ENCODE measurements at places on chromosomes 6 and 20.

DNA sequence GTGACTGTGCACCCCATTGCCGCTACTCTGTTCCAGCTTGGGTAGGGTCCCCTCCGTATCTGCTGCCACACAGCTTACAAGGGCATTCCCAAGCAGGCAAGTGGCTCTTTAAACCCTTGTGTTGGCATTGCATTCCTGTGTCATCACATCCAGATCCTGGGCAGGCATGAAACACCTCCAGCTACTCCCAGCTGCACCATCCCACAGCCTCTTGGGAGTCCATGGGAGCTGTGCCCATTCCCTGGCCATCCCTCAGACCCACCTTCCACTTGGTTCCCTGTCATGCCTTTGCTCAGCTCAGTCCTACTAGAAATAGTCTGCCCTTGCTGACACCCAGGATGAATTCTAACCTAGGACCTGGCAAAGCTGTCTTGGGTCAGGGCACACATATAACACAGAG lies 87.7 kb downstream of the PSMG4 start:
- DNase-seq: no peak

DNA sequence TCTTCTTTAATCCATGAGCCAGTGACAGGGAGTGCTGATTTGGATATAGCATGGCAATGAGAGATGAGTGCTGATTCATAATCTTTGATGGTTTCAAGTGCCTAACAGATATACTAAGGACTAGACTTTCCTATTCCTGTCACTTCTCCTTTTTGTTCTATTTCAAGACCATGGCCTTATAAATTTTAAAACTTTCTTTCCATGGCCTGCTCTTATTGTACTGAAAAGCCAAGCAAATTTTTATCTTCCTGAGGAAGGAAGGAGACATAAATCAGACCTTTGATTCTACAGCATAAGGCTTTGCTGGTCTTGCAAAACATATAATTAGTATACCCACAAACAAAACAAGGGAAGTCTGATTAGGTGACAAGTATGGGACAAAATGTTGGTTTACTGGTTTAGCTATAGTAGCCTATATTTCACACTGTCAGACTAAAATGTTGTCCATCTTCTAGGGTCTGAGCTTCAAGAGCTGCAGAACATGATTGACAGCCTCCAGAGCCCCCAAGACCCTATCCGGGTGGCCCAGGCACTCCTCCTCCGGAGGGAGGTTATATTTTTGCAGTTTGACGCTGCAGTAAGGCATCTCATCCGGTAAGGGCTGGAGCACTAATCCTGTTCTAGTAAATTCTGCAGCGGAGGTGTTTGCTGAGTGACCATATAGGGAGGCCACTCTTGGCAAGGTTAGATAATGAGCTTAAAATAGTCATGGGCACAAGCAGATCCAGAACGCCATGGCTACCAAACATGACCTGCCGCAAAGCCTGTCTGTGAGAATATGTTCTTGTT lies 82.3 kb downstream of the CD164 start:
- no peak for DNase-seq

DNA sequence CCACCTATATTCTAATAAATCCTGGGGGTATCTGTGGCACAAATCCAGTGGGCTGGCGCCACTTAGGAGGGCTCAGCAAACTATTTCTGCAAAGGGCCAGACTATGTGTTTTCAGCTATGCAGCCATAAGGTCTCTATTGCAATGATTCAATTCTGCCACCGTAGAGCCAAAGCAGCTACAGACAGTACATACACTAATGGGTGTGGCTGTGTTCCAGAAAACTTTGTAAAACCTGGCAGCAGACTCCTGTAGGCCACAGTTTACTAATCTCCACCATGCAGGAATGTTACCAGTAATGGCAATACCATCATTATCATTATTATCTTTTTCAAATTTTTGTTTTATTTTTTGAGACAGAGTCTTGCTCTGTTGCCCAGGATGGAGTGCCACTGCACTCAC lies 65.7 kb downstream of the SULF2 start:
- DNase-seq: no peak

GRCh38 chr6:161379834-161380582 lies 106.1 kb upstream of the AGPAT4 start:
- no peak for DNase-seq

DNA sequence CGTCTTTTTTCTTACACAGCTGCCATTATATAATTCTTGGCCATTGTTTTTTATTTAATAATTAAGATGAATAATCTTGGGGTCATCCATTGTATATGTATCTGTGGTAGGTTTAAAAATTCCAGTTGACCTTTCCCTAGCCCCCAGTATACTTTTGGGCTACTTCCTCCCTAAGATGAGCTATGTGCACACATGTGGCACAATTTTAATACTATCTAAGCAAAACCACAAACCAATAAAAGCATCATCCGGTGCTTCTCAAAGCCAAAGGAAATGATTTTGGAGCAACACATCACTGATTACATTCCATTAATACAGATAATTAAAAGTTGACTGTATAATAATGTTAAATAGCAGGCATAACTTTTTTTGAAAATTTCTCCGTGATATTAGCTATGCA lies 161.2 kb downstream of the ATXN1 start:
- no peak for DNase-seq

- no peak for DNase-seq
Measured at GRCh38 chr20:44039741-44040140, 125.1 kb downstream of the TOX2 start.

- no peak for DNase-seq
Measured at GRCh38 chr6:37483252-37483901, 16.3 kb downstream of the CCDC167 start.

GRCh38 chr6:12298017-12298978 lies 8.1 kb downstream of the EDN1 start:
- no peak for DNase-seq

DNA sequence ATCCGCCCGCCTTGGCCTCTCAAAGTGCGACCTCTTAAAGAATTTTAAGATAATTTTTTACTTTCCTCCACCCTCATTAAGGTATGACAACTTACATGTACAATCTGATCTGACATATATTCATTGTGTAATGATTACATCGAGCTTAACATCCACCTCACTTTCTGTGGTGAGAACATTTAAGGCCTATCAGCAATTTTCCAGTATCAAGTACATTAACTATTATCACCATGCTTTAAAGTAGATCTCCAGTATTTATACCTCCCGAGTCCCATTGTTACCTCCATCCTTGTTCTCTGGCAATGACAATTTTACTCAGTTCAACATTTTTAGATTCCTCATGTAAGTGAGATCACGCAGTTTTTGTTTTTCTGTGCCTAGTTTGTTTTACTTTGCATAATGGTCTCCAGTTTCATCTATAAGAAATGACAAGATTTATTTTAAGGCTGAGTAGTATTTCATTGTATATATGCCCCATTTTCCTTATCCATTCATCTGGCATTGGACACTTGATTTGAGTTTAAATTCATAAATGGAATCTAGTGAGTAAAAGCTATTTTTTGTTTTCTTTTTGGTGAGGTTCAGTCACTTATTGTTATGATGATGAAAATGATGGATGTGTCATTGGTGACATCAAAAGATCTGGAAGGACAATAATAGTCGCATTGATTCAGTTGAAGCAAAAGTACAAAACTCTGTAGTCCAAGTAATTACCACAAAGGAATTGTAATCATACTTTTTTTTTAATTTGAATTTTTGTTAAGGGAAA lies 87.0 kb downstream of the OR2B2 start:
- no peak for DNase-seq

- DNase-seq: no peak
Measured at GRCh38 chr6:87473419-87473903, 687 bp downstream of the SLC35A1 start.

- DNase-seq: no peak
Measured at GRCh38 chr6:132902901-132903300, 88.5 kb downstream of the RPS12 start.

DNA sequence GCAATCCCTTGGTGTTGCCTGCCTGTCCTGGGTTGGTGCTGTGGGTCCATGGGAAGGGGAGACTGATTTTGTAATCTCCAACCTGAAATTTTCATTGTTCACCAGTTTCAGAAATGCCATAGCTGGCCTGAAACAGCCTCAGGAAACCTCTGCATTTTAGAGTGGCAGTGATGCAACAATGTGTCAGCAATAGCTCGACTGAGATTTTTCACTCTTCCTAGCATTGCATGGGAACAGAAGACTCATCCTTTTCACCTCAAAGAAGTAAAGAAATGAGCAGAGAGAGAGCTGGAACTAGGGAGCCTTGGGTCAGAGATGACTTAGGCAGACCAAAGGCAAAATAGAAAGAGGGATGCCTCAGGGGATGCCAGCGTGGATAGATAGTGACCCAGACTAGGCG lies 23.7 kb upstream of the TMEM14A start:
- no peak for DNase-seq

DNA sequence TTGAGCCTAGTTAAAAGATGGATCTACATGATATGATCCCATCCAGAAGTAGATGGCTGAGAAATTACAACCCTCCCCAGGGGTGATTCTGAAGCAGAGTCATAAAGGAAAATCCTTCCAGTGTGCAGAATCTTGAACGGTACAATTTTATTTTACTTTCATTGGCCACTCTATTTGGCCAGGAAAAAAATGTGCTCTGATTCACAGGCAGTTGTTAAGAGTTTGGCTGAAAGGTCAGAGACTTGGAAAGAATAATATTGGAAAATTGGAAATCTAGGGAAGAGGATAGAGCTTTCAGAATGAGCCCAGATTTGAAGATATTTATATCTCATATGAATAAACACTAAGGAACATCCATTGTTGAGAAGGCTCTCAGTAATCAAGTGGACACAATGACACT lies 1299.3 kb upstream of the GJE1 start:
- DNase-seq: no peak

DNA sequence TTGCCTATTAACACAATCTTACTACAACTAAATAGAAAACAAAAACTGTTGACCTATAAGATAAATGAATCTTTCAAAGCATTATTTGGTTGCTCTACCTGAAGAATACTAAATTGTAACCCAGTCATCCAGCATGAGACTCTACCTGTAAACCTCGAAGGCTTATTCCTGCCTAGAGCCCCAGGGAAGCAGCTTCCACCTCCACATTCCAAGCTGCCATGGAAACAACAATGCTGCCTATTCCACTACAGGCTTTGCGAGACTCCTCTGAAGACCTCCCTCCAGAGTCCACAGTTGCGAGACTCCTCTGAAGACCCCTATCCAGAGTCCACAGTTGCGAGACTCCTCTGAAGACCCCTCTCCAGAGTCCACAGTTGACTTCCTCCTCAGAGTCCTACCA lies 15.7 kb downstream of the GMDS start:
- no peak for DNase-seq

DNA sequence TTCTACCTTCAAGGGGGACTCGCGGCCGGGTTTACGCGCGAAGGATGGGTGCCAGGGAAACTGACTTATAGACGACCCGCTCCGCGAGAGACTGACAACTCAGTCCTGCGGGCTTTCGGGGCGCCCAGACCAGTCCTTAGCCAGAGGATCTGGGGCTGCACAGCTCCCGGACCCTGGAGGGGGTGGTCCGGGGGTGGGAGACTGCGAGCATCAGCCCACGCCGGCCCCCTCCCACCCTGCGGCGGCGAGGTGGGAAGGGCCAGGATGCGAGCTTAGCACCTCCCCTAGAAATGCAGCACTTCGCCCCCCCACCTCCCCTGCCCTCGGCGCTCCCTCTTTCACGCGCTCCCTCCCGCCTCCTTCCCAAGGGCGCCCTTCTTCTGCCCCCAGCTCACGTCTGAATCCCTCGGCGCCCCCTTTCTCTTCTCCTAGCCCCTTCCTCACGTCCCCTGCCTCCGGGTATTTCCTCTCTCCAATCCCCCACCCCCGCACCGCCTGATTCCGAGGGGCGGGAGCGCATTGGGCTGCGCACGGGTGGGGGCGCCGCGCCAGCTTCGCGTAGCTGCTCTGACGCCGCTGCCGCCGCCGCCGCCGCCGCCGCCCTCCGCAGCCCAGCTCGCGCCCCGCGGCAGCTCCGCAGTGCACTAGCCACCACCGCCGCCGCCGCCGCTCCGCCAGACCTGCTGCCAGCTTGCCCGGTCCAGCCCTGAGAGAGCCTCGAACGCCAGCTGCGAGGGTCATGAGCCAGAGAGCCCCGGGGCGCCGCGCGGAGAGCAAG lies at the start of gene SLC32A1:
SLC32A1 (plus strand) TSS at position 639 of the 778 bp plus-strand sequence. CDS start 239 bp downstream, outside the sequence.
- DNase-seq: no peak

DNA sequence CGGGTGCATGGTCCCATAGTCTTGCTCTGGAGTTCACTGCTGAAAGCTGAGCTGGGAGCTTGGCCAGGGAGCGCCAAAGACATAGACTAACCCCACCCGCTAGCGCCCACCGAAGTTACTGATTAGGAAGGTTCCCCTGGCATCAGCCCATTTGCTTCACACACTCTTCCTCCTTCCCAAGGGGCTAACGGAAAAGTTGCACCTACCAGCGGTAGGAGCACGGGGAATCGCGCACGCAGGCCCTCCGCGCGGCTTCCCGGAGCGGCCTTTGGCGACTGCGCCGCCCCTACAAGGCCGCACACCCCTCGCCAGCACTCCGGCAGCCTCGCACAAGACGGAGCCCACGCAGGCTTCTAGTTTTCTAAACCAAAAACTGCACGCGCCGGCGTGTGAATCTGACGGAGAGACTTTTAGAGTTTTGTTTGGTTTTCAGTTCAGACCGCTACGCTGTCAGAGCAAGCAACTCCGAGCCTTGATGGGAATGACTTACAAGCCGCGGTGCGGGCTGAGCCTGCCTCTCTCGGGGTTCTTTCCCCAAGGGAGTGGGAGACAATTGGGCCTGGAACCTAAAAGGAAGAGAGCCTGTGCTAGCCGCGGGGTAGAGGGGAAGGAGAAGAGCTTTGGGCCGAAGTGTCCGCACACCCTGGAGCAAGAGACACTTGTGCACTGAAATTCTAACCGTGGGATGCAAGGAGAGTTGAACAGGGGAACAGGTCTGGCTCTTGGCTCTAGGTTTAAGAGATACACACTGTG lies 891 bp upstream of the POU3F2 start:
- no peak for DNase-seq

GRCh38 chr6:42368181-42368580 lies 83.5 kb downstream of the TRERF1 start:
- peak; percentile 32 for DNase-seq

DNA sequence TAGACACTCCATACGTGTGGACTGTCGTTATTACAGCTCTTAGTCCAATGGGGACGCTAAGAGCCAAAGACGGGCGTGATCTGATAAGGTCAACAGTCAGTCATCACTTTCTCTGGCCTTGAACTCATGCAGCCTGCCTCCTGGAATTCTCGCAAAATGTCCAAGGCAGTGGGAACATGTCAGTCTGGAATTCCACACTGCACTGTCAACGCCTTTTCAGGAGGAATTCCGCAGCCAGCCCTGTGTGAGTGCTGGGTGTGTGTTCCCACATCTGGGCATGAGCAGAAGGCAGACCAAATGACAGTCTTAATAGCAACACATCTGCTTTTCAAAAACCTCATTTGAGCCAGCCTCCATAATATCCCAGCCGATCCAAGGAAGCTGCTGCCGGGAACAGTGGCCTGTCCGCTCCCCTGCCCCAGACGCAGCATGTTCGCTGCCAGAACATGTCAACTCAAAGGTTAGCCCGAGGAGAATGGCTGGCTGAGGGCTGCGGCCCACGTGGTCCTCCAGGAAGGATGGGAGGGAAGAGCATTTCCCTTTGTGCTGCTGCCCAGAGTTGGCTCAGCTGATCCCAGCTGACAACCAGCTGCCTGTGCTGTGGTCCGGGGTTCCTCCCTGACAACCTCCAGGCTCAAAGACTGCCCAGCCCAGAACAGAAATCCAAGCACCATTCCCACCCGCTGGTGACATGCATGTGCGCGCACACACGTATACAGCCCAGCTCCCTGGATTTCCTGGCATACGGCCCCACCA lies 103.1 kb downstream of the SULF2 start:
- DNase-seq: no peak

- no peak for DNase-seq
Measured at GRCh38 chr20:19921284-19921793, 95.8 kb upstream of the NAA20 start.

All from activated T-helper 1 cell treated with Interleukin-2 at 50 U/mL for 16 hours (primary cell).